RWPE2 (cell line): ENCODE measurements at places on chromosomes 1 and 21.

GRCh38 chr1:172414331-172414730 is 6.2 kb upstream of the C1orf105 start:
- no peak for DNase-seq

DNA sequence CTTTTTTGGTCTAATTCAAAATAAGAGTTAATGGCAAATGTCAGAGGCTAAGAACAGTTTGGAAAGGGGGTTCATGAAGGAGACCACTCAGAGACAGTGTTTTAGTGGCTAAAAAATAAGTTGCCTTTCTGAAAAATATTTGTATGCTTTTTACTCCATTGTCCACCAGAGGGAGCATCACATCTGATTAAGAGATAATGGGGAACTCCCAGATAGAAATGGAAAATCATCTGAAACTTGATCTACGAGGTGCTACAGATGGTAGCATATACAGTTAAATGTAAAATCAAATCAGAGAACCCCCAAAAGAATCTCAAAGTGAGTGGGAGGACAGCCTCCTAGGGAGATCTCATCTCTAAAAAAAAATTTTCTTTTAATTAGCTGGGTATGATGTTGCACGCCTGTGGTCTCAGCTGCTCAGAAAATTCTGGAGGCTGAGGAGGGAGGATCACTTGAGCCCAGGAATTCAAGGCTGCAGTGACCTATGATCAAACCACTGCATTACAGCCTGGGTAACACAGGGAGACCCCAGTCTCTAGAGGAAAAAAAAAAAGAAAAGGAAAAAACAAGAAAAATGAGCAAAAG is 9.7 kb downstream of the SMYD3 start:
- no peak for DNase-seq

DNA sequence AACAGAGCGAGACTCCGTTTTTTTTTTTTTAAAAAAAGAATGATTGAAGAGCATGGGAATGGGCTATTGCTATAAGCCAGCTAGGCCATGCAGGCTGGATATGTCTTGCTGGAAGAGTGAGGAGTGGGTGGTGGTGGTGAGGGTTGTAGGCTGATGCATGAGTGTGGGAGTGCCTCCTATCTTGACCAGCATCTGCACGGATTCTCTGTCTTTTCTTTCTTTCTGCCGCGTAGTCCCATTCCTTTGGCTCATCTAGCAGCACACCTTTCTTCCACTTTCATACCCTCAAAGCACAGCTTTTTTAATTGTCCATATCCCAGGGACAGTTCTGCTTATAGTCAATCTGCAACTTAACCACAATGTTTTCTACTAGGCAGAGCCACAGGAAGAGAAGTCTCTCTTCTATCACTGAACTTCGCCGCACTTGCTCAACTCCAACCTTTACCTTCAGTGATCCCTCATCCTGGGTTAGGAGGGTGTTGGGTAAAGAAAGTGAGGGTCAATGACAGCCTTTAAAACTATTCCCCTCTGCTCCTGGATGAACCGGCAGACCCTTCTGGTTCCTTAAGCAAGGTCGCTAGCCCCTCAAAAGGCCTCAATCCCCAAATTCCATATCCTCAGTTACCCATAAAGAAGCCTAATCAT is 15.2 kb downstream of the ADCY10 start:
- no peak for DNase-seq

DNA sequence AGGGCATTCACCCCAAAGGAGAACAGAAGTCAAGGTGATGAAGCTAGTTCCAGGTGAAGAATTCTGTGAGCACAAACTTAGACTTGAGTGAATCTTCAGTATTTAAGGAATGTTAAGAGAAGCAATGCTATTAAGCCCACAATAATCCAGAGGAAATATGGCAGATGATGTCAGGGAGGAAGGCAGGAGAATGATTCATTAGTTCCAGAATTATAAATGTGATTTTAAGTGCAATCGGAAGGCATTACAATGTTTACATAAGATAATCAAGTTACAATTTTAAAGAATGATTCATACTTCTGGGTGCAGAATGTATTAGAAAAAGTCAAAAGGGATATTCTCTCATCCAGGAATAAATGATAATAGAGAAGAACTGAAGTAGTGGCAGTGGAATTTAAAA is 545.2 kb upstream of the BRINP3 start:
- no peak for DNase-seq

DNA sequence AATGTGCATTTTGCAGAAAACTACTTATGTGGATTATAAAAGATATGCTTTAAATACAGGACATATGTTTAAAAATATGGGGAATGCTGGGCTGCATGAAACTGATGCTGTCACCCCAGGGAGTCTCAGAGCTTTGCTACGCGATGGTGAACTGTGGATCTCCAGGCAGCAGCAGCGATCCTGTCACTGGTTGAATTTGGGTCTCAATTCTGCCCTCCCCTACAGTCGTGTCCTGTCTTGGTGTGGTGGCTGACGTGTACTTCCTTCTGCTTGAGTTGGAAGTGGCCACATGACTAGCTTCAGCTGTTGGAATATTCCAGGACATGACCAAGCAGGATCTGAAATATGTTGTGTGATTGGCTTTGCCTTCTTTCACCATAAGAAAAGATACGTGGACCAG is 222.9 kb upstream of the AJAP1 start:
- DNase-seq: no peak
